Ascending aorta (tissue), 2 donors: ENCODE measurements at places on chromosomes 11 and 22. TPM values are rescaled to one million over a fixed set of nuclear protein-coding genes. Genes with fewer than 3 reads are reported as not detected.

The KLHDC7B gene
- not detected for total RNA-seq

The APOL3 gene
- total RNA-seq, result 47.3 TPM

The SLC22A25 gene
- not detected for total RNA-seq

The GPR83 gene
- not detected for total RNA-seq

The ENTHD1 gene
- total RNA-seq, result 0.21 TPM

The PHLDA2 gene
- total RNA-seq, result not detected

- H3K27ac ChIP-seq, result no peak overlapping the region
- H3K4me3 ChIP-seq, result no peak overlapping the region
- H3K4me1 ChIP-seq, result peaks cover 9% of the 10 kb centered on the region
- no peaks in the 10 kb centered on the region for H3K27me3 ChIP-seq
- DNase-seq, result no peak
Observed at GRCh38 chr11:11807811-11808782, 33.7 kb upstream of the USP47 start.

DNA sequence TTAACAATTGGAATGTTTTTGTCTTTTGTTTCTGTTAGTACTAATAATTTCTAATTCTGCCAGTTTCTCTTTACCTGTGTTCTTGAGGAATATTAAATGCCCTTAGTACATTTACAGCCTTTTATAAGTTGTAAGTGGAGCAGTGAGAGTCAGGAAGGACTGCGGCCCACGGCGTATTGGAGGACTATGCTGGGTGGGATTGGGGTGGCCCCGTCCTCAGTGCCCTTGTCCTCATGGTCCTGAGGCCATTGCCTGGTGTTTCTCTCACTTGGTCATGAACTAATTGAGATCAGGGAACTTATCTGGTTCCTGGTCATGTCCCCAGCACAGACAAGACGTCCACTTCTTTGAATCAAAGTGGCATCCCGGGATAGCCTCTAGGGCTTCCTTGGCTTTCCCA lies 3.3 kb downstream of the TUB start:
- H3K36me3 ChIP-seq, result no peaks in the 10 kb centered on the region
- H3K4me3 ChIP-seq, result no peak overlapping the region
- H3K27me3 ChIP-seq, result no peaks in the 10 kb centered on the region
- no peak overlapping the region for H3K27ac ChIP-seq
- no peak for DNase-seq

- H3K4me1 ChIP-seq, result no peaks in the 10 kb centered on the region
- no peak overlapping the region for H3K4me3 ChIP-seq
- H3K27ac ChIP-seq, result no peak overlapping the region
- DNase-seq, result no peak
- H3K27me3 ChIP-seq, result no peaks in the 10 kb centered on the region
Observed at GRCh38 chr11:99682646-99683045, 661.9 kb downstream of the CNTN5 start.

GRCh38 chr11:128497061-128497775 lies 90.1 kb downstream of the ETS1 start:
- H3K36me3 ChIP-seq, result no peaks in the 10 kb centered on the region
- H3K27me3 ChIP-seq, result no peaks in the 10 kb centered on the region
- H3K27ac ChIP-seq, result peak overlapping the region; percentile 76

GRCh38 chr11:75910426-75911145 lies 95.6 kb downstream of the UVRAG start:
- no peak for DNase-seq
- H3K4me1 ChIP-seq, result no peaks in the 10 kb centered on the region
- no peak overlapping the region for H3K4me3 ChIP-seq

GRCh38 chr11:119684361-119685110 lies 44.5 kb downstream of the NECTIN1 start:
- H3K27me3 ChIP-seq, result no peaks in the 10 kb centered on the region
- no peaks in the 10 kb centered on the region for H3K4me1 ChIP-seq
- no peak overlapping the region for H3K27ac ChIP-seq
- no peak overlapping the region for H3K4me3 ChIP-seq
- DNase-seq, result no peak
- H3K36me3 ChIP-seq, result no peaks in the 10 kb centered on the region

DNA sequence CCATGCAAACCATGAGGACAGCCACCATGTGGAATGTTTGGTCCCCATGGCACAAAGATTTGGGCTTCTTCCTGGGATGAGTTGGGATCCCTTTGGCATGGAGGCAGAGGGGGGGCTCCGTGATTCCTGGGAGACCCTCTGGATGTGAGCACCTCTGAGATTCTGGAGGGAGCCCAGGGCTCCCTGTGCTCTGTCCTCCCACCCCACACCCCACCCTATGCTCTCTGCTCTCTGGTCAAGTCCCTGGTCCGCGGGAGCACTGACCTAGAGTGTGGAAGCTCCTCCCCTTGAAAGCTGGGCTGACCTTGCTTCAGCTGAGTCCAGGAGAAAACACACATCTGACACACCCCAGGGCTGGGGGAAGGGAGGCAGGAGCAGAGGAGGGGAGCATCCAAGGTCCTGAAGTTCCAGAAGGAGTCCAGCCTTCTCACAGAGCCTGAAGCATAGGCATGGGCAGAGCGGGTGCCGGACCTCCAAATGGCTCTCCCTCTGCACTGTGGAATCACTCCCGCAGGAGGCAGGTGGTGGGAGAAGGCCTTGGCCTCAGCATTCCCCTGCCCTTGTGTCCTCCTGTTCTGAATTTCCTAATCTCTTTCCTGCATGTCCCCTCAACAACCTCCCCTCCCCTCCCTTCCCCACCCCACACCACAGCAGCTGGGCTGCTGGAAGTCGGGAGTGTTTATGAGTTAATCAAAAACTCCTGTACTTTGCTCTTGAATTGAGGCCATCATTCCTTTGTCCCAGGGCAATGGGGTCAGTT lies 25.7 kb upstream of the OAF start:
- no peaks in the 10 kb centered on the region for H3K36me3 ChIP-seq
- no peak overlapping the region for H3K27ac ChIP-seq
- no peaks in the 10 kb centered on the region for H3K4me1 ChIP-seq
- no peaks in the 10 kb centered on the region for H3K27me3 ChIP-seq

DNA sequence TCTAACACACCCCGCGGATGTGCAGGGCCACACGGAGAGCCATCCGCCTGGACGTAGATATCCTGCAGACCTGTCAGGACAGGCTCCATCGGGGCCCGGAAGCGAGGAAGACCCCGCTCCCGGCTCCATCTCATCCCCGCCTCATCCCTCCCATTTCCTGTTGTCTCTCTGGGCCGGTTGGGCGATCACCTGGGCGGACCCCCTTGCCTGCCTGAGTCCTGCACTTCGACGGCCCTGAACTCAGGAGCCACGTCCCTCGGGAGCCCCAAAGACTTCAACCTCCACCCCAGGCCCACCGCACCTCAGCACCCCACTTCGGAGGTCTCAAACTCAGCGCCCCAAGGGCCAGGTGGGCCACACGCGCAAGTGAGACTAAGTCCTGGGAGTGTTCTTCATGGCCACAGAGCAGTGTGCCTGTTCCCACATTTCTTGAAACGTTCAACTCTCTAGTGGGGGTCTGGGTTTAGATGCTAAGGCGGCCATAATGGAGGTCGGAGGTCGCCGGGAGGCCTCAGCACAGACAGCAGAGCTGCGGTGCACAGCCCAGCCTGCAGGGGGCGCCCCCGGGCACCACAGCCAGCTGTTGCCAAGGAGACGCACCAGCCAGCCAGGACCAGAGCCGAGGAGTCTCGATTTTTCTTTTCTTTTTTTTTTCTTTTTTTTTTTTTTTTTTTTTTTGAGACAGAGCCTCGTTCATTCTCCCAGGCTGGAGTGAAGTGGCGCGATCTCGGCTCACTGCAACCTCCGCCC lies 26.0 kb upstream of the FADD start:
- peak; percentile 72 for DNase-seq
- peaks cover 87% of the 10 kb centered on the region for H3K36me3 ChIP-seq
- H3K27me3 ChIP-seq, result no peaks in the 10 kb centered on the region
- H3K4me3 ChIP-seq, result no peak overlapping the region
- H3K4me1 ChIP-seq, result no peaks in the 10 kb centered on the region

GRCh38 chr11:128477811-128478210 lies 109.5 kb downstream of the ETS1 start:
- peaks cover 26% of the 10 kb centered on the region for H3K36me3 ChIP-seq
- DNase-seq, result no peak
- no peaks in the 10 kb centered on the region for H3K27me3 ChIP-seq
- no peak overlapping the region for H3K4me3 ChIP-seq
- H3K27ac ChIP-seq, result no peak overlapping the region
- no peaks in the 10 kb centered on the region for H3K4me1 ChIP-seq

DNA sequence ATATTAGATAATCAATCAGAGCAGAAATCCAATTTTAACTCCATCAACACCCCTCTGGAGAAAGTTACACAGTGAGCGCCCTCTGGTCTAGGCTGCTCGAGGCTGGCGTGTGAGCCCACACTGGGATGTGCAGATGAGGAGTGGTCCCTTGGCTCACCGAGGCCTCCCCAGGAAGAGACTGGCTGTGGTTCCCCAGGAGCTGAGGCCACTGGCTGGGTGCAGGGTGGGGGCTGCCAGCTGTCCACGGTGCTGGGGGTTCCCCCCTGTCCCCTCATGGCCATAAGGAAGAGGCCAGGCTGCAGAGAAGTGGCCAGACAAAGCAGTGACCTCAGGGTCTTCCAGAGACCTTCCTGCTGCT lies 750.7 kb downstream of the BRD1 start:
- no peak overlapping the region for H3K4me3 ChIP-seq
- H3K4me1 ChIP-seq, result no peaks in the 10 kb centered on the region
- no peaks in the 10 kb centered on the region for H3K36me3 ChIP-seq
- no peak overlapping the region for H3K27ac ChIP-seq

DNA sequence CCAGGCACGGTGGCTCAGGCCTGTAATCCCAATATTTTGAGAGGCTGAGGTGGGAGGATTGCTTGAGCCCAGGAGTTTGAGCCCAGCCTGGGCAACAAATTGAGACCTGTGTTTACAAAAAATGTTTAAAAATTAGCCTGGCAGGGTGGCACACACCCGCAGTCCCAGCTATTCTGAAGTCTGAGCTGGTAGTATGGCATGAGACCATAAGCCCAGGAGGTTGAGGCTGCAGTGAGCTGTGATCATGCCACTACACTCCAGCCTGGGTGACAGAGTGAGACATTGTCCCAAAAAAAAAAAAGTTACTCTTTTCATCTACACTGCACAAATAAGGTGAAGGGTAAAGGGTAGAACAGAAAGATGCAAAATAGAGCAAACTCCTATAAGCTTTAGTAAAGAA lies 22.3 kb upstream of the PPP2R1B start:
- H3K36me3 ChIP-seq, result peaks cover 29% of the 10 kb centered on the region
- peak overlapping the region; percentile 24 for H3K27ac ChIP-seq
- H3K27me3 ChIP-seq, result no peaks in the 10 kb centered on the region
- H3K4me3 ChIP-seq, result no peak overlapping the region
- H3K4me1 ChIP-seq, result no peaks in the 10 kb centered on the region
